SHP77 (cell line): ENCODE measurements at places on chromosomes 7 and 10.
A peak's percentile ranks its signal among the peaks of the same experiment; 100 is the strongest.

DNA sequence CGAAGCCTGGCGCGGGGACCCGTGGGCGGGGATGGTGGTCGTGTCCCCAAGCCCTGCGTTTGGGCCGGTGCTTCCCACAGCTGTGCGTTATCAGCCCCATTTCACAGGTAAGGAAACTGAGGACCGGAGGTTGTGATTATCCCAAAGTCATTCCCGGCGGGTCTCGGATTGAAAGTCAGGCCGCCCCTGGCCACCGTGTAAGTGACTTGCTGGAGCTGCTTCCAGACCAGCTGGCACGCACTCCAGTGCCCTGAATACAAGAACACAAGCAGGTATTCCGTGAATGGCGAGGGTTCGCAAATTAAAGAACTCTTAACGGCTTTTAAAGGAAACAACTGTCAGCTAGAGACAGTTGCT is 675 bp upstream of the ATE1 start:
- DNase-seq: peak; percentile 31

- DNase-seq: no peak
Observed at GRCh38 chr7:111312966-111313365, 222.0 kb downstream of the LRRN3 start.

GRCh38 chr10:49168831-49169500 is 19.2 kb downstream of the TMEM273 start:
- DNase-seq: no peak

GRCh38 chr10:11510281-11510680 is 101.2 kb downstream of the USP6NL start:
- DNase-seq: no peak

DNA sequence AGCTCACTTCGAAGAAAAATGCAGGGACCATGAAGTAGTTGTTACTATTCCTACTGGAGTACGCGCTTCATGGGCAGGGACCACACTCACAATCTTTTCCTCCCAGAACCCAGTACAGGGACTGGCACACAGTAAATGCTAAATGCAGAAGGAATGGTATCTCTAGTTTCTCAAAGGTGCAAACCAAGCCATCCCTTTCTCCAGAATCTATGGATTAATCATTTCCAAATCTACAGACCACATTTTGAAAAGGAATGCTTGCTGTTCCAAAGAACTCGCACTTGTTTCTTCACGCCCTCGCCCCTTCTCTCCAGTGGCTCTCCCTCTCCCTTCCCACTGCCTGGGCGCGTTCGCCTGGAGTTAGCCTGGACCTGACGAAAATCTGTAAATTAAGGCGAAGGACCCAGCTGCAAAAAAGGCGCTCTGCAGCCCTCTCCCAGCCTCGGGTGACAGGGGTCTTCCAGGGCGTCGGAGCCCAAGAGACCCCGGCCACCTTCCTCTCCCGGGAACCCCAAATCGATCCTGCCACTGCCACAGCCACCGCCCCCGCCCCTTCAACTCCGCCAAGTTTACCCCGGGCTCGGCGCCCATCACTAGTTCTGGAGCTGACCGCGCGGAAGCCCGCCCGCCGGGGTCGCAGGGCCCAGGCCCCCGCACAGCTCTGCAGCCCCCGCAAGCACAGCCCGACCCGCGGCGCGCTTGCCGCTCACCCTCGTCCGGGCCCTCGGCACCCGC is 527 bp downstream of the PDIA4 start:
- DNase-seq: no peak

GRCh38 chr10:58570307-58570723 is 57.6 kb downstream of the BICC1 start:
- no peak for DNase-seq

DNA sequence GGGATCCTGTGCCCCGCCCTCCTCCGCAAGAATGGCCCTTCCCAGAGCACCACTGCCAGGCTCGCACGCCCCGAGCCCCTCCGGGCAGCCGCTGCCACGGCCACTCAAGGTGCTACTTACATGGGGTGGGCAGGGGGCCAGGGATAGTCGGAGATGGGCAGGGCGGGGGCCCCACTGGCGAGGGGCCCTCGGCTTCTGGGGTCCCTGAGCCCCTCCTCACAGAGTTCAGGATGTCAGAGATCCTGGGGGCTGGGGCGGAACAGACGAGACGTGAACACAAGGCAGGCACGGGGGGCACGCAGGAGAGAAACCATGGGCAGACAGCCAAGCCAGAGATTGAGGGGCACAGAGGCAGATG is 25.6 kb downstream of the YKT6 start:
- DNase-seq: no peak

- no peak for DNase-seq
Observed at GRCh38 chr7:107312418-107312817, 143.6 kb downstream of the HBP1 start.

- no peak for DNase-seq
Observed at GRCh38 chr10:5933909-5934546, 43.3 kb downstream of the IL15RA start.

GRCh38 chr10:12993595-12993994 is 7.9 kb downstream of the CCDC3 start:
- no peak for DNase-seq

DNA sequence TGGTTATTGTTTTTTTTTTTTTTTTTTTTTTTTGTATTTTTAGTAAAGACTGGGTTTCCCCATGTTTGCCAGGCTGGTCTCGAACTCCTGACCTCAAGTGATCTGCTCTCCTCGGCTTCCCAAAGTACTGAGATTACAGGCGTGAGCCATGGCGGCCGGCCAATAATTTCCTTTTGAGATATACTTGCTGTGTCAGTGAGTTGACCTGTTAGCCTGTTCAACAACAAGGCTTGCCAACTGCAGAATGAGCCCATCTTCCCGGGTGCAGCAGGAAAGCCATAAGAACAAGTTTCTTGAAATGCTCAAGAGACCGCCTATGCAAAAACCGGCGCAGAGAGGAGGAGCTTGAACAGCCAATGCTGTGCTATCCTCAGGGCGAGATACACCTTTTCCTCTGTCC is 112.5 kb downstream of the PRPF18 start:
- DNase-seq: no peak

DNA sequence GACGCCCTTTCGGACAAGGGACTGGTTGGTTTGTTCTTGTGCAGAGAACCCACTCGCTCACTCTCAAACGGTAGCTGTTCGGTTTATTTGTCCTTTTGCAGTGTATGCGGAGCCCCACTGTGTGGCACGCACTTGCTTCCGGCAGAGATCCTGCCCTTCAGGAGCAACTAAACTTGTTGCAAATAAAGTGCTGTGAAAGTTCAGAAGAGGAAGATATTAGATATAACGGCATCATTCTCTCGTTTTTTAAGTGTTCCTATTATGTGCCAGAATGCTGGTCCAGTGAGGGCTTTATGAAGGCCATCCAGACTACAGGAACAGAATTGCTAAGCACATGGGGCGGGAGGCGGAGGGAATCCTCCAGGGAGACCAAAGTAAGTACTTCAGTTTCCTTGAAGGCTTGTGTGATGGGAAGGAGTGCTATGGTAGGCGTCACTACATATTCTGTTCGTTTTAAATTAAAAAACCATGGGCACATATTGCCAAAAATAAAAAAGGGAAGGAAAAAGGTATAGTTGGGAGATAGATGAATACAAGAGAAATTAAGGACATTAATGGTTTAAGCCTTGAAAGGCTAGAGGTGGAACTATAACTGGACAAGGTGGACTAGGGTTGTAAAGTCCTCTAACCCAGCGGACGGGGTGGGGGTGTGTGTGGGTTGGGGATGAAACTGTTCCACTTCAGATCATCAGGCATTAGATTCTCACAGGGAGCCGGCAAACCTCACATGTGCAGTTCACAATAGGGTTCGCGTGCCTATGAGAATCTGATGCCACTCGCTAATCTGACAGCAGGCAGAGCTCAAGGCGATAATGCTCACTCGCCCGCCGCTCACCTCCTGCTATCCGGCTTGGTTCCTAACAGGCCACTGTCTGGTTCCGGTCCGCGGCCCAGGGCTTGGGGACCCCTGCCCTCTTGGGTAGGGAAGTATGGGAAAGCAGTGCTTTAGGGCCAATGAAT is 704 bp upstream of the ERLIN1 start:
- peak; percentile 24 for DNase-seq

DNA sequence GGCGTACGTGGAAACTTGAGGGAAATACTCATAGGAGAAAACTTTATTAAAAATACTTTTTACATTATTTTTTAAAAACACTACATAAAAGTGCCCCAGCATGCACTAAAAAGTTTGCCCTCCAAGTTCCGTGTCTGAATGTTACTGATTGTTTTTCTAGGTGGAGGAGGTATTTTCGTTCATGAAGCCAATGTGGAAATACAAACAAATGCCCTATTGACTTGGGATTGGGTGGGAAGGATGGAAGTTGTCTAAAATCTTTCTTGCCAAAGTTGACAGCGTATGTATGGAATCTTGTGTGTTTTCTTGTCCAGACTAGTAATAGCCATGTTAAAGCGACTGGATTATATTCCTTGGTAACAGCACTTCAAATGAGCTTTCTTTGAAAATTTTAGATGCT is 1.2 kb downstream of the PROSER2 start:
- no peak for DNase-seq

DNA sequence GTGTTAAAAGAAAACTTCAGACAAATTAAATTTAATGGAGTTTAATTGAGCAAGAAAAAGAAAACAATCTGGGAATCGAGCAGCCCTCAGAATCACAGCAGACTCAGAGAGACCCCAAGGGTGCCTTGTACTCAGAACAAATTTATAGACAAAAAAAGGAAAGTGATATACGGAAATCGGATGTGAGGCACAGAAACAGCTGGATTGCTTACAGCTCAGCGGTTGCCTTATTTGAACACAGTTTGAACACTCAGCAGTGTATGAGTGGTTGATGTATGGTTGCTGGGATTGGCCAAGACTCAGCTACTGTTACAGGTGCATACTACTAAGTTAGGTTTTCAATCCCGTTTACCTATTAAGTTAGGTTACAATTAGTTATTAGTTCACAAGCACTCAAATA is 103.8 kb upstream of the LYZL1 start:
- DNase-seq: no peak

GRCh38 chr7:38463277-38464225 is 167.6 kb downstream of the AMPH start:
- DNase-seq: no peak

DNA sequence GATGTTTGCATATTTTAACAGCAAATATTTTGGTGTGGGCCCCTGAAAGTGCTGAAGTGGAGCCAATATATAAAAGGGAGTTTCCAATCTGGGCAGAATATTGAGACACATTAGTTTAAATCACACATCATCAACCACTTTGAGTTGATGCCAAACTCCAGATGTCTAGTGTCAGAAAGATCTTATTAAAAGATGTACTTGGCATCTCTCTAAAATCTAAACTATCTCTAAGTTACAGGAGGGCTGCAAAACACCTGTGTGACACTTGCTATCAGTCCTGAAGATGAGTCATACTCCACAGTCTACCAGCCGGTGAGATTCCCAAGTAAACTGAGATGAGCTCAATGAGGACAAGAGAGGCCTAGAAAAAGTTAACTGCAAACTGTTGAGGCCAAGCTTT is 11.4 kb downstream of the JAZF1 start:
- DNase-seq: no peak

GRCh38 chr10:82821043-82821442 is 946.0 kb downstream of the NRG3 start:
- no peak for DNase-seq

- DNase-seq: no peak
Observed at GRCh38 chr10:22976534-22976933, 48.7 kb downstream of the ARMC3 start.

GRCh38 chr10:86212391-86212700 is 154.2 kb downstream of the GRID1 start:
- DNase-seq: no peak

DNA sequence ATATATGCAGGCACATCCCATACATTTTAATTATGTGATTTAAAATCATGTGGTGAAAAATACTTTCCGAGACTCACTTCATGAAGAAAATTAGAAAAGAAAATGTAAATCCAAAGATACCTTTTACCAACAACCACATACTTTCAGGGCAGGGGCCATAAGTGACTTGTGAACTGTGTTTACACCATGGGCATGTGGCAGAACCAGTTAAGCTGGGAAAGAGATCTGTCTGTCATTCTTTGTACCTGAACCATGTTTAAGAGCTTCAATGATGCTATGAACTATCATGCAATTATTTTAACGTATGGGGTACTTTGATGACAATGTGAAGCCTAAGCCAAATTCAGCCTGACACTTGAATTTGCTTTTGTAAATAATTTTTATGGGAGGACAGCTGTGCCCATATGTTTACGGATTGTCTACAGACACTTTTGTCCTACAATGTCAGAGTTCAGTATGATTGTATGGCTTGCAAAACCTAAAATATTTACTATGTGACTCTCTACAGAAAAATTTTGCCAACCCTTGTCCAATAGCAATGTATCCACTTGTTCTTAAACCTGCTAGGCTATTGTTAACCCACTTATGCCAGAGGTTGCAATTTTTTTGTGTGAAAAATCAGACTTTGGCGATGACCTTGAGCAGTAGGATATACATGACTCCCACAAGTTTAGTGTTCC is 654.6 kb downstream of the TNS3 start:
- no peak for DNase-seq

GRCh38 chr7:102186306-102186705 is 100.4 kb upstream of the SH2B2 start:
- DNase-seq: no peak

DNA sequence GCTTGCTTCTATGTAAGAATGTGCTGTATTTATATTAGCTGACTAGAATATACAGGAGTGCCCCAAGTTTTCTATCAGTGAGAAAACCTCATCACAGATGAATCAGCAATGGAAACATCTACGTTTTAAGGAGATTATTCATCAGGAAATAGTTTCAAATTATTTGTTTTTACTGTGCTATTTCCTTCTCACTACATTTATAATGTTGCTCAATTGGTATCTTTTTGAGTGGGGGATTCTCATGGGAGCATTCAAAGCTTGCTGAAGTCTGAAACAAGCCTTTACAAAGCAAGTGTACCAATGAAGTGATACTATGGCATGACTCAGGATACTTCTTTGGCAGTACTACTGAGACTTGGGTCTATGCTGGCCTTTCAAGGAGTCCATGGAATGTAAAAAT is 191.1 kb upstream of the SLC26A5 start:
- DNase-seq: no peak

DNA sequence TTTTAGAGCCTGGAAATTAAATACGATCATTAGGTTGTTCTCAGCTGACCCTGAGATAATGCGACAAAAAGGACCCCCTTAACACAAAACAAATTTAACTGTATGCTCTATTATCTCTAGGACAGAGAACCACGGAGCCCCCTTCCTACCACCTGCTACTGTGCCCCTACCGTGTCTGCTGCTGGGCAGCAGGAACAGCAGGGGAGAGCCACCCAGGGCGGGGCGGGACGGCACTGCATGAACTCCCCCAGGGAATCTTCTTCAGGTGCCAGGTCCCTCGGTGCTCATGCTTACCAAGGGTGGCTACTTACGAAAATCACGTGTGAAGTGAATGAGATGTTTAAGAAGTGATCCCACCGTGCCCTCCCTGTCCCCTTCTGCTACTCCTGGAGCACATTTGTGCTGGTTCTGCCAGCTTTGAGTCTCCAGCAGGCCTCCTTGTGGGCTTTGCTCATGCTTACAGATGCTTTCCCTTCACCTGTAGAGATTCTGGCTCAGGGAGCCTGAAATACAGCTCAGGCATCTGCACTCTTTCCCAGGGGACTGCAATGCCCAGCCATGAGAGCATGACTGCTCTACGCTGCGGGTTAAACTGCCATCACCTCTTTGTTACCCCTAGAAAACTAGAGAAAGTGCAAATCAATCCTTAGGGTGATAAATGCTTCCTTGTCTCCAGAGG is 59.9 kb downstream of the MRPL32 start:
- DNase-seq: no peak

GRCh38 chr7:50676740-50677637 is 105.7 kb downstream of the GRB10 start:
- DNase-seq: no peak

- no peak for DNase-seq
Observed at GRCh38 chr7:7490003-7490402, 45.7 kb downstream of the COL28A1 start.

- DNase-seq: no peak
Observed at GRCh38 chr10:89644691-89644966, 413 bp downstream of the PANK1 start.
